Tibial nerve (tissue), 4 donors: ENCODE measurements at places on chromosomes 12 and 14. TPM values are rescaled to one million over a fixed set of nuclear protein-coding genes. Genes with fewer than 3 reads are reported as not detected.
A peak's percentile ranks its signal among the peaks of the same experiment; 100 is the strongest.

FGD4 gene
- total RNA-seq: 79.3 TPM

- no peaks in the 10 kb centered on the region for H3K4me1 ChIP-seq
- H3K27ac ChIP-seq: no peak overlapping the region
- no peaks in the 10 kb centered on the region for H3K36me3 ChIP-seq
- H3K27me3 ChIP-seq: no peaks in the 10 kb centered on the region
- DNase-seq: no peak
Measured at GRCh38 chr12:120749256-120749655, 23.6 kb downstream of the ACADS start.

ZNF705A gene
- not detected for total RNA-seq

PLEKHH1 gene
- 10.2 TPM for total RNA-seq

CLEC14A gene
- 76.5 TPM for total RNA-seq

DNA sequence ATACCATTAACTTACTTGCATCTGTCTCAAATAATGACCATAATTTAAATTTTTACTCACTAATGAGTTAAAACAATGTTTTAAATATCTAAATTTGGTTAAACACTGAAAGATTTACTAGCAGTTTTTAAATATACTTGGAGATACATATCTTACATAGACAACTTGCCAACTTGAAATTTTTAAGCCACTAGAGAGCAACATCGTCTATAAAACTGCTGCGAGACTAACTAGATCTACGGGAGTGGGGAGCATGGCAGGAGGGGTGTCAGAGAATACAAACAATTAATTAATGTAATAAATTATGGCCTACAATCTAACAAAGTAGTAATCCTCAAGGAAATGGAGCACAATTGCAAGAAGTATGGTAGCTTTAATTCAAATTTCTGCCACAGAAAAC is 120.4 kb downstream of the LRRIQ1 start:
- H3K27me3 ChIP-seq: no peaks in the 10 kb centered on the region
- no peak overlapping the region for H3K4me3 ChIP-seq
- DNase-seq: no peak
- no peaks in the 10 kb centered on the region for H3K36me3 ChIP-seq
- H3K4me1 ChIP-seq: no peaks in the 10 kb centered on the region

GRCh38 chr12:15963271-15963670 is 52.1 kb downstream of the DERA start:
- peaks cover 72% of the 10 kb centered on the region for H3K36me3 ChIP-seq
- no peak for DNase-seq
- H3K4me1 ChIP-seq: no peaks in the 10 kb centered on the region
- no peak overlapping the region for H3K27ac ChIP-seq
- no peak overlapping the region for H3K4me3 ChIP-seq
- H3K27me3 ChIP-seq: no peaks in the 10 kb centered on the region

ARG2 gene
- total RNA-seq: 3.3 TPM

- no peaks in the 10 kb centered on the region for H3K36me3 ChIP-seq
- no peaks in the 10 kb centered on the region for H3K4me1 ChIP-seq
- H3K27ac ChIP-seq: no peak overlapping the region
Measured at GRCh38 chr12:56927281-56927680, 6.9 kb downstream of the SDR9C7 start.

DNA sequence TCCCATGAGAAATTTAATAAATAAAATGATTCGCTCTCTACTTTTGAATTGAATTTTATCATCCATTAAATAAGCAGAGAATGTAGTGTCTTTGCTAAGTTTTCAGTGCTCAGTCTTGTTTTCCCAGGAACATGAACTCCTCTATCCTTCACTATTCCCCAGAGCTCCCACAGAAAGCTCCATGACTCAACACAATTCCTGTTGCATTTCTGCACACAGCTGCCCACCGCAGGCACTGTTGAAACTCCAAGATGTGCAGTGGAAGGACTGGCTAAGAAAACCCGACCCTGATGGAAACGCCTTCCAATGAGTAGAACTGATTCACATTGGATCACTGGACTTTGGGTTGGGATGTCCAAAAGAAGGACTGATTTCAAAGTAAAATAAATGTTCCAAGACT is 202.4 kb upstream of the AMIGO2 start:
- no peak overlapping the region for H3K4me3 ChIP-seq
- DNase-seq: no peak
- H3K36me3 ChIP-seq: no peaks in the 10 kb centered on the region
- H3K27me3 ChIP-seq: no peaks in the 10 kb centered on the region
- peaks cover 8% of the 10 kb centered on the region for H3K4me1 ChIP-seq

GRCh38 chr14:67257906-67258305 is 16.7 kb downstream of the PALS1 start:
- no peak for DNase-seq
- no peak overlapping the region for H3K27ac ChIP-seq
- peaks cover 7% of the 10 kb centered on the region for H3K36me3 ChIP-seq
- no peak overlapping the region for H3K4me3 ChIP-seq

CEBPE gene
- total RNA-seq: not detected

MIP gene
- total RNA-seq: not detected

- H3K4me3 ChIP-seq: no peak overlapping the region
- no peaks in the 10 kb centered on the region for H3K36me3 ChIP-seq
- H3K4me1 ChIP-seq: no peaks in the 10 kb centered on the region
- no peak overlapping the region for H3K27ac ChIP-seq
- DNase-seq: no peak
- no peaks in the 10 kb centered on the region for H3K27me3 ChIP-seq
Measured at GRCh38 chr12:78038986-78039385, 208.3 kb downstream of the NAV3 start.

DNA sequence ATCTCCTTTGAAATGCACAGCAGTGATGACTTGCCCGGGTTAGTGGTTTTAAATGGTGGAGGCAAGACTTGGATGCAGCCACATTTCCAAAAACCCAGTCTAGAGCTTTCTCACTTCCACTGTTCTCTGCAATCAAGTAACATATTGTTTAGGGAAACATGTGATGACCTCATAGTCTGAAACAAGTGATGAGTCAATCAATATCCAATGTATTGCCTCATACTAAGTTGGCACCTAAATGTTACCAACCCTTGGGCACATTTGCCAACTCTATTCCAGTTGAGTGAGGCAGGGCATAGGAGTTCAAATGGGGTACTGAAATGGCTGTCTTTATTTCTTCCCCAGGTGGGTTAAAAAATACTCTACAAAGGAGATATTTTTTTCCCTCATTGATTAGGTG is 1105.4 kb downstream of the VRK1 start:
- no peaks in the 10 kb centered on the region for H3K4me1 ChIP-seq
- DNase-seq: no peak
- H3K27ac ChIP-seq: no peak overlapping the region

DNA sequence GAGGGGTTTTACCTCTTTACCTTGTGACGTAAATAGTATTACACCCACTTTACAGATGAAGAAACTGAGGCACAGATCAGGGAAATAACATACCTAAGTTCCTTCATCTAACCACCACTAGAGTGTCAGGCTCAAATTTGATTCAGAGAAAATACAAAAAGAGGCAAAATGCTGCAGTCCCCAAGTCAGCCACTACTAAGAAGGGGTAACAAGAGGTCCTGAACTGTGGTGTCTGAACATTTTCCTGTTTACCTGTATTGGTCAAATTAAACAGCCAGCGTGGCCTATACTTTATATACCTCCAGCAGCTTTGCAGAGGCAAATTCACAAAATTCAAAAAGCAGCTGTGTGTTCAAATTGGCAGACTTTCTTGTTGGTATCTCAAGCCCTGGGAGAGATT is 92.0 kb downstream of the TBX5 start:
- H3K4me1 ChIP-seq: no peaks in the 10 kb centered on the region
- no peak overlapping the region for H3K27ac ChIP-seq
- H3K4me3 ChIP-seq: no peak overlapping the region
- no peak for DNase-seq

DNA sequence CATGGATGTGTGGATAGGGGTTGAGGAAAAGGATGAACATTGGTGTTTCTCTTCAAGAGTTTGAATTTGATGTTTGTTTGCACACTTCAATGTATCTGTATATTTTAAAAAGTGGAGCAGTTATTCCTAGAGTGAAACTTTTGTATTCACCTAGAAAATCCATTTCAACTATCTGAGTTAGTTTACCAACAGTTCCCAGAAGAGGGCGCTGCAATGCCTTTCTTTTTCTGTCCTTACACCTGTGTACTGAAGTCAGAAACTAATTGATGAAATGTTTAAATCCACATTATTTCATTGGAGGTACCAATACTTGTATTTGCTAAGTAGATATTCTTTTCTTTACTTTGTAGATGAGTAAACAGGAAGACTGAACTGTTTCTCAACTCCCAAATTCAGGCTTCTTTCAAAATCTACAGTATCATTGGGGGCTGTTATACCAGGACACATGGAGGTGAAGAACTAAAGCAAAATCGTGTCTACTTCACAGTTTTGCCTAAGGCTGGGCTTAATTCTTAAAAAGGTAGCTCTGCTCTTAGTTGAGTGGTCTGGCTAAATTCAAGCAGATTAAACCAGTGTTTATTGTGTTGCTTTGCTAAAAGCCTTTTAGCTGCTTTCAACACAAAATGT is 26.6 kb upstream of the KLRB1 start:
- no peak for DNase-seq
- no peak overlapping the region for H3K4me3 ChIP-seq
- no peak overlapping the region for H3K27ac ChIP-seq
- H3K4me1 ChIP-seq: peaks cover 3% of the 10 kb centered on the region
- H3K27me3 ChIP-seq: no peaks in the 10 kb centered on the region

OTOGL gene
- total RNA-seq: 0.44 TPM

KLRB1 gene
- total RNA-seq: 0.59 TPM

DNA sequence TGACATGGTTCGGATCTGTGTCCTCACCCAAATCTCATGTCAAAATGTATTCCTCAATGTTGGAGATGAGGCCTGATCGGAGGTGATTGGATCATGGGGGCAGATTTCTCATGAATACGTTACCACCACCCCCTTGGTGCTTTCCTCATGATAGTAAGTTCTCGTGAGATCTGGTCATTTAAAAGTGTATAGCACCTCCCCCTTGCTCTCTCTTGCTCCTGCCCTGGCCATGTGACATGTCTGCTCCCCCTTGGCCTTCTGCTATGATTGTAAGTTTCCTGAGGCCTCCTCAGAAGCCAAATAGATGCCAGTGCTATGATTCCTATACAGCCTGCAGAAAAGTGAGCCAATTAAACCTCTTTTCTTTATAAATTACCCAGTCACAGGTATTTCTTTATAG is 7.1 kb downstream of the OR6C68 start:
- no peak for DNase-seq
- no peak overlapping the region for H3K27ac ChIP-seq
- no peak overlapping the region for H3K4me3 ChIP-seq
- H3K36me3 ChIP-seq: no peaks in the 10 kb centered on the region
- no peaks in the 10 kb centered on the region for H3K27me3 ChIP-seq

- H3K27me3 ChIP-seq: no peaks in the 10 kb centered on the region
- peak overlapping the region; percentile 96 for H3K4me3 ChIP-seq
- H3K36me3 ChIP-seq: no peaks in the 10 kb centered on the region
- H3K27ac ChIP-seq: peak overlapping the region; percentile 96
Measured at GRCh38 chr14:49768301-49769121, 558 bp downstream of the KLHDC2 start.

CLEC2B gene
- 40.4 TPM for total RNA-seq

- no peaks in the 10 kb centered on the region for H3K27me3 ChIP-seq
- DNase-seq: no peak
- no peak overlapping the region for H3K4me3 ChIP-seq
- no peaks in the 10 kb centered on the region for H3K36me3 ChIP-seq
- no peak overlapping the region for H3K27ac ChIP-seq
Measured at GRCh38 chr12:21801522-21802288, 27.2 kb upstream of the KCNJ8 start.

ADGRD1 gene
- 99.0 TPM for total RNA-seq

SLC7A7 gene
- total RNA-seq: 39.8 TPM

- no peaks in the 10 kb centered on the region for H3K27me3 ChIP-seq
- no peak overlapping the region for H3K4me3 ChIP-seq
- no peaks in the 10 kb centered on the region for H3K4me1 ChIP-seq
- no peak overlapping the region for H3K27ac ChIP-seq
- no peak for DNase-seq
Measured at GRCh38 chr12:45622210-45622937, 107.1 kb upstream of the ARID2 start.

TROAP gene
- 0.30 TPM for total RNA-seq

DNA sequence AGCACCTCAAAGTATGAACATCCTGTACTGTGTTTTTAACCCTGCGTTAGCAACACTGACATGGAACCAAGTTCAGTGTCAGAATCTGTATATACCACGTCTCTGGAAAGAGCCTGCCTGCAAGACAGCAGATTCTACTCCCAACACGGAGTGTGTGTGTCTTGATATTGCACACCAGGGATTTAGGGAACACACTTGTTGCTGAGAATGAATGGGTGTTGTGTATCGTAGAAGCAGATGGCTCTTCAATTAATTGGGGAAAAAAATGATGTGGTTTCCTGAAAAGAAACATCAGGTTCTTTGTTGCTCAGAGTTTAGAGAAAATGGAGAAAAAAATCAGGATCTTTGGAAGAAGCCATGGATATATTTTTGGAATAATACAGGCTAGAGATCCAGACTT is 170.8 kb downstream of the EGLN3 start:
- no peak for DNase-seq
- H3K27ac ChIP-seq: no peak overlapping the region
- no peaks in the 10 kb centered on the region for H3K36me3 ChIP-seq
- no peaks in the 10 kb centered on the region for H3K27me3 ChIP-seq
- H3K4me3 ChIP-seq: no peak overlapping the region

COCH gene
- total RNA-seq: 10.3 TPM

DNA sequence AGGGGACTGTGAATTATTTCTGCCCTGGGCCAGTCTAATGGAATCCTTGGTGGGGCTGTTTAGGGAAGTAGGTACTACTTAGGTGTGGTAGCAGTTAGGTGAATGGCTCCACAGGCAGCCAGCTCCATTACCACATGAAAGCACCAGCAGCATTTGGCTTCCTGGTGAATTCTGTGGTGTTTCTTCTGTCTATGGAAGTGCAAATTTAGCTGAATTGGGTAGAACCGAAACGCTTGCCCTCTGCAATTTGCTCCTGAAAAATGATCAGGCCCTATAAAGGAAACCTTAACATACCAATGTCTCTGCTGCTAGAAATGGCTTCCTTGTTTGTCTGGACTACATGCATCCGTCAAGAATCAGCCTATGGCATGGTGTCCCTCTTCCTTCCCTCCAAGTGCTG is 16.4 kb downstream of the FLRT2 start:
- H3K4me3 ChIP-seq: no peak overlapping the region
- H3K36me3 ChIP-seq: no peaks in the 10 kb centered on the region
- no peak for DNase-seq

CRIP1 gene
- total RNA-seq: 31.6 TPM

GRCh38 chr14:59803052-59803540 is 67.5 kb downstream of the RTN1 start:
- no peaks in the 10 kb centered on the region for H3K36me3 ChIP-seq
- peak; percentile 8 for DNase-seq
- H3K27ac ChIP-seq: no peak overlapping the region
- no peaks in the 10 kb centered on the region for H3K4me1 ChIP-seq
- no peaks in the 10 kb centered on the region for H3K27me3 ChIP-seq
- no peak overlapping the region for H3K4me3 ChIP-seq
